ENCODE measurements at places on chromosomes 7 and 10.

DNA sequence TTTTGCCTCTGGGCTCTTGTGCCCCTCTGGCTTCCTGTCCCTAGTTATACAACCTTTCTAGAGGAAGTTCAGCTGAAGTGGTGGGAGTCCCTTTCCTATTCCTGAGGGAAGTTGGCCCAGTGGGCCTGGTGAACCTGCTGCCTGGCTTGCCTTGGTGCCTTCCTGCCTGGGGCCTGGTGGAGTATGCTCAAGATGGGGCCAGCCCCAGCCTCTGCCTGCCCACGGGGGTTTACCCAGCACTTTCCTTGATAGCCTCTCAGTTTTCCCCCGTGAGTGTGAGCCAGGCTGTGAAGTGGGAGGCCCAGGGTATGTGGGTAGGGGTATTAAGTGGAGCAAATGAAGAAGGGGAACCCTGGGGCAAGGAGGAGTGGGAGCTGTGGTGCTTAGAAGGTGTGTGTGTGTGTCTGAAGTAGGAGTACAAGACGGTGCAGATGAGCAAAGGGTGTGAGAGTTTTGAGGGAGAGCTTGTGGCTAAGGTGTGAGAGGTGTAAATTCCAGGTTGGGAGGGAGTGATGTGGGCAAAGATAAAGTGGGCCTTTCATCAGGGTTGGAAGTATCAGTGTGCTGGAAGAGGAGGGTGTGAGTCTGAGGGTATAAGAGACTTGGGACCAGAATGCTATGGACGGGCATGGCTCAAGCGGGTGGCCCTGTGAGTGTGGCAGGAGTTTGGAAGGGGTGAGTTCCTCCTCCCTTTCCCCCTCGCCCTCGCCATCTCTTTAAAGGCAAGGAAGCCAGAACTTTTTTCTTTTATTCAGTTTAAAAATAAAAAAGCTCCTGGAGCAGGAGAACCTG is 10.9 kb upstream of the PAX2 start:
- no peak for DNase-seq

- DNase-seq, result no peak
Observed at GRCh38 chr7:116788572-116789197, 73.7 kb upstream of the CAPZA2 start.

GRCh38 chr10:89007129-89007893 is 16.7 kb downstream of the FAS start:
- no peak for DNase-seq

- DNase-seq, result no peak
Observed at GRCh38 chr7:16594061-16594460, 51.5 kb downstream of the ANKMY2 start.

- no peak for DNase-seq
Observed at GRCh38 chr7:68217426-68217825, 1220.8 kb downstream of the TYW1 start.

- no peak for DNase-seq
Observed at GRCh38 chr7:138167222-138167621, 91.0 kb downstream of the AKR1D1 start.

DNA sequence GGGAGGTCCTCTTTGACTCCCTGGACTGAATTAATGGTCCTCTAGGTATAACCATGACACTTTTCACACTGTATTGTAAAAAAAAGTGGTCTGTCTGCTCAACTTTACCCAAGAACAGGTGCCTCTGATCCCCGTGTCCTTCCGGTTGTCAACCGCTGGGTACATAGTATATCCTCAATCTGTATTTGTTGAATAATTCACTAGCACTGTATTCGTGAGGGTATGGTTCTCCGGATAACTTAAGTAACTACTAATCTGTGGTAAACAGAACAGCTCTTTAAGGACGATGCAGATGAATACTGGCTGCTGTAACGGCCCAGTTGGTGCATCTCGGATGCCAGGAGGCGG is 472 bp upstream of the ADAM22 start:
- DNase-seq, result no peak

GRCh38 chr7:127858915-127859189 is 172.4 kb downstream of the LRRC4 start:
- no peak for DNase-seq
